Stimulated activated CD4-positive, alpha-beta T cell treated with anti-CD3 and anti-CD28 coated beads, Interleukin-12 subunit alpha, Interleukin-12 subunit beta, amount 100 ng/mL, for 4 hours (primary cell): ENCODE measurements at places on chromosomes 1 and 21.

- DNase-seq, result no peak
Measured at GRCh38 chr1:218573925-218574324, 228.8 kb downstream of the TGFB2 start.

DNA sequence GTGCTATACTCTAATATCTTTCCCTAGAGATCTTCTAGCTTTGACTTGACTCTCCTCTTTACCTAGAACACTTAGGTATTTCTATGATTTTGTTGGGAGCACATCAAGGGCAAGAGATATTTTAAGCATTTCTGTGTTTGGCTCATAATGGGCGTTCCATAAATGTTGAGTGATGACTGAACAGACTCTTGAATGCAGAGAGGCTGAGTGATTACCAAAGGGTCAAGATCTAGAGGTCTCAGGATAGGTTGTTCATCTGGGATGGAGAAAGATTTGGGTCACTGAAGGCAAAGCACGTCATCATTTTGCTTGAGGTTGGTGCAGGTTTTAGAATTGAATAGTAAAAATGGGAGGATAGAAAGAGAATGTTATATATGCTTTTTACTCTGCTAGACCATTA, 705.4 kb upstream of the B3GALT2 start:
- DNase-seq, result no peak

DNA sequence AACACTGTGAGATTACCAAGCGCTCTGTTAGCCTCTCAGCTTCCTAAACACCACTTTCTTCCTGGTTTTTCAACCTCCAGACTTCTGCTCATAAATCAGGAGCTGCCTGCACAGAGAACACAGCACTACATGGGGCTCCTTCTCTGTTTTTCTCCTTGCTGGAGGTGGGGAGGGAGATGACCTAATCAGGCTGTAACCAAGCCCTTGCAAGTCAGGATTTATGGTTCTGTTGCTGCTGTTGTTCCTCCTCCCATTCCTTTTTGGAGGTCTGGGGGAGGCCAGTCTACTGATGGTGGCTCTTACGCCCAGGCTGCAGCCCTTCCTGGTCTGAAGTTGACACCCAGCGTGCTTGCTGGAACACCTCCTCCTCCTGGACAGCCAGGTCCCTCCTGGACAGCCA, 80.9 kb upstream of the AJAP1 start:
- DNase-seq, result no peak

- no peak for DNase-seq
Measured at GRCh38 chr1:209871430-209871829, 43.7 kb downstream of the UTP25 start.

GRCh38 chr21:27681038-27681437, 714.1 kb upstream of the ADAMTS5 start:
- DNase-seq, result no peak

GRCh38 chr1:178124115-178124514, 30.2 kb downstream of the RASAL2 start:
- no peak for DNase-seq

DNA sequence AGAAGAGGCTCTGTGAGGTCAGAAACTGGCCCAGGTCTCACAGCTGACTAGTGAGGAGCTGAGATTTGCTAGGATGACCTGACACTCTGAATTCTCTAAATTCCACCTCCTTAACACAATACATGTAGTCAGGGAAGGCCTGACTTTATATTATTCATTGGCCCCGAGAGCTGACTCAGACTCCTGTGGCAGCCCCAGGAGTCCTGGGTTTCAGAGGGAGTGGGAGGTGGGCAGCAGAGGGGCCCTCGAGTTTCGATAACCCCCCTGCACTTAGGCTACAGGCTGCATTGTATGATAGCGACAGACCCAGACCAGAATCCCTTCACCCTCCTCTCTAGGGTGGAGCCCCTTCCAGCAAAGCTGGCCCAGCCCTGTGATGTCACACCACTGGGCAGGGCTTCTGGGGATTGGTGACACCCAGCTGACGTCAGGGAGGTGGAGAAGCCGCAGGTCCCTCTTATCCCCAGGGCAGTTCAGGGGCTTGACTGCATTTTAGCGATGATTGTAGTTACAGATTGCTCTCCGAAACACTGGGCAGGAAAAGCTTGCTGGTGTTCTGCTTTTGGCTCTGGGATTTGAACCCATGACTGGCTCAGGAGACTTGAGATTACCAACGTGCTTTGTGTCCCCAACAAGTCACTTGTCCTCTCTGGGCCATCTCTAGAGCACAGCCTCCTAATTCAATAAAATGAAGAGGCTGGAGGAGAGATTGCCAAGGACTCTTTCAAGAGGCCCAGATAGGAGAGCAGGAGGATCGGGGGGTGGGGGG, 17.0 kb upstream of the GPR37L1 start:
- no peak for DNase-seq

DNA sequence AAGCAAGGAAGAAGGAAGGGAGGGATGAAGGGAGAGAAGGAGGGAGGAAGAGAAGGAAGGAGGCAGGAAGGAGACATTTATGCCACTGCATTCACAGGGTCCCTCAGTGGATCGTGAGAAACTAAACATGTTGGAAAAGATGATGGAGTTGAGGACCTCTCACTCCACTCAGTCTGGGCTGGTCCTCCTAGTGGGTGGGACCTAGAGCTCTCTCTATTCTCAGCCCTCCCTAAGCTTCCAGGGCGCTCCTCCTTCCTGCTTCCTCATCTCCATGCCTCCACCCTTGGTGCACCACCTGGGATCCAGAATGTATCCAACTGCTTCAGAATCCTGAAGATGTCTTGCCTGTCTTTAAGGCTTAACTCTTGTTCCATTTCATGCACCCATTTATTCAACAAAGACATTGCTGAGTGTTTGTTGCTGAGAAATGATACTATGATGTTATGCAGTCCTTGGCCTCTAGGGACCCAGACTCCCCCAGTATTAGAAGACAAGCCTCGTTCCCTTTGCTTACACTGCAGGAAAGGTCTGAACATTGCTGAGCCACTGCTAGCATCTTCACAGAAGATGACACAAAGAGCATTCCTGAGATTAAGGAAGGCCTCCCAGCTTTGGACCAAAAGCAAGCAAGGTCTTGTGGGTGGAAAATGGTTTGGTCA, 88.5 kb downstream of the BEND5 start:
- DNase-seq, result no peak

- no peak for DNase-seq
Measured at GRCh38 chr1:222417264-222417663, 130.6 kb downstream of the HHIPL2 start.

DNA sequence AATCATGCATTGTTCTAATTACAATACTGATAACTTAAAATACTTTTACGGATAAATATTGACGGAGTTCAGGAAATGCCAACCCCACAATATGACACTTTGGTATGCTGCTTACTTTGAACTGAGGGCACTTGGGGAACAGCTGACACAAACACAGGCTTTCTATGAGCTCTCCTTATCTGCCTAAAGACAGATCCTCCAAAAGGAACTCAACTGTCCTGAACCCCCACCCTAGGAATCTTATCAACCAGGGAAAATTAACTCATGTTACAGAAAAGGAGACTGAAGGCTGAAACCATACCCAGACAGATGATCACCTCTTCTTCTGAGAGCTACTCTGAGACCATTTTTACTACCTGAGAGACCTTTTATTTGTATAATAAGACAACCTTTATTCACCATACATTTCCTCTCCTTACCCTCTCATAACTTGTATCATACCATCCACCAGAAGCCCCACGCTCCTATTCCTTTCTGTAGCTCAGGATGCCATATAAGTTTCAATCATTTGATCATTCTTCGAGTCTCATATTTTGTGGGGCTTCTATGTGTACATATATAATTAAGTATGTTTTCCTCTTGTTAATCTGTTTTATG, 239.5 kb downstream of the FAF1 start:
- DNase-seq, result no peak

DNA sequence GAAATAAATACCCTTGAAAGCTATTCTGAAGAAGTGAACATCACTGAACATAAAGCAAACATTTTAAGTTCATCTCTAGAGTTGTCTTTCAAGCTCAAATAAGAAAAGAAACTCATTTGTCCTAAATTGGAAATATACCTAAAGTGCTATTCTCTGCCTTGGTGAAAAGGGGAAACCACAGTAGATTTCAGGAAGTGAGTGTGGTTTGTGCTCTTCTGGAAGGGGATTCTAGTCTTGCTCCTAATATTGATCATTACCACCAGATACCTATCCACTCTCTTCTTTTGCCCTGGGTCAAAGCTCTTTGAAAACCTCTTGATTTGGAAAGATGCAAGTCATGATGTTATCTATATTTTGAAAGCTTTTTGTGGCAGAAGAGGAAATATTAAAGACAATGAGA, 798.1 kb downstream of the ADGRL2 start:
- no peak for DNase-seq

DNA sequence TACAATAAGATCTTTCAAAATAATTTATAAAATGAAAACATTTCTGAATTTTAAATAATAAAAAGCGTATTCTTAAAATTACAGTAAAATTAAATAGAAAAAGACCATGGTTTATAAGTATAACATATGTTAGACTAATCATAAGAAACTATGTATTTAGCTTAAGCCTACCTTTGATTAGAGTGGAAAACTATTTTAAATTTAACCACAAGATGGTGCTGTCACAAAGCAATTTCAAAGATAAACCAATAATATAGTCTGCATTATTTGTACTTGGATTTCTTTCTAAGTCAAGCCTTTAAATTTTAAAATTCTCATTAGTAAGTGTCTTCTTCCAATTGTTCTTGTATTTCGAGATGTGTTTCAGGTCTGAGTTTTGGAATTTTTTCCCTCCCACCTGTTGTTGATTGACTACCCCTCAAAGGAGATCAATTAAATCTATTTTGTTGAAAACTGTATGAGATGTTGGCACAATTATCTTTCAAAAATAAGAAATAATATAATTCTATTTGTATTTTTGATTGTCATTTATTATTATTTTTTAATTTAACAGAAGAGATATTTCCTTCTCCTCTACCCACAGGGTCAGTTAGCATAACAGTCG, 459.8 kb downstream of the KCNT2 start:
- DNase-seq, result no peak

GRCh38 chr21:16532840-16533239, 803.1 kb downstream of the USP25 start:
- DNase-seq, result no peak

GRCh38 chr1:167532375-167532774, 14.0 kb upstream of the CD247 start:
- no peak for DNase-seq

- no peak for DNase-seq
Measured at GRCh38 chr1:168135116-168135920, 1.4 kb downstream of the GPR161 start.

GRCh38 chr1:113652771-113653170, 106.5 kb downstream of the PHTF1 start:
- no peak for DNase-seq

DNA sequence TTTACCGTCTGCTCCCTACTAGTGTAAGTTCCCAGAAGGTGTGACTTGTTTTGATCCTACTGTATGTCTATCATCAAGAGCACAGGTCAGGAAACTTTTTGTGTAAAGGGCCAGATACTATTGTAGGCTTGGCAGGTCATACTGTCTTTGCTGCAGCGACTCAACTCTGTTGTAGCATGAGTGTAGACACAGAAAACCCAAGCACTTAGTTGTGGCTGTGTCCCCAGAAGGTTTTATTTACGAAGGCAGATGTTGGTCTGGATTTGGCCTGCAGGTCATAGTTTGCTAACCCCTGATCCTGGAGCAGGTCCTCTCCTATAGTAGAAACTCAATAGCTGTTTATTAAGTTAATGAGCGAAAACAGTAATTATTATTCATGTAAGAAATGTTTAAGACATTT, 365.9 kb upstream of the B3GALT2 start:
- DNase-seq, result no peak

DNA sequence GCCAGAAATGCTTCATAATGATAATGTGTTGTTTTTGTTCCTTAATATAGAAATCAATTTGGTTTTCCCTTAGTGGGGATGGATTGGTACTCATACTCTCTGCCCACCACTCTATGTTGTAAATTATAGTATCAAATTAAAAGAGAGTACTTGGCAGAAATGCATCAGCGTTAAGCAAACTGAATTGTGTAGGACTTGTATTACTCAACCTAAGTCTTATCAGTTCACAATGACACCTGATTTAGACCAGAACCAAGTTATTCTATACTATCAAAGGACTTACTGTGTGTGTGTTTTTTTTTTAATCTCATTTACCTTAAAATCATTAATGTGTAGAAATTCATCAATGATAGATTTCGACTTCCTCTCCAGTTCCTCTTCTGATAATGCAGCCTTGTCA, 62.0 kb upstream of the HP1BP3 start:
- no peak for DNase-seq

GRCh38 chr1:42777852-42778251, 6.9 kb upstream of the TMEM269 start:
- DNase-seq, result no peak

- no peak for DNase-seq
Measured at GRCh38 chr1:25039229-25039628, 109.2 kb upstream of the RUNX3 start.

- no peak for DNase-seq
Measured at GRCh38 chr1:36571106-36571505, 88.4 kb upstream of the CSF3R start.

- DNase-seq, result no peak
Measured at GRCh38 chr1:19488136-19488535, 2.8 kb upstream of the CAPZB start.

- DNase-seq, result no peak
Measured at GRCh38 chr1:217919683-217920388, 288.7 kb downstream of the SPATA17 start.

- DNase-seq, result peak; percentile 90
Measured at GRCh38 chr1:36306902-36307456, 811 bp downstream of the SH3D21 start.

GRCh38 chr1:60280256-60280655, 206.7 kb upstream of the C1orf87 start:
- no peak for DNase-seq

GRCh38 chr1:193486671-193487229, 300.3 kb upstream of the B3GALT2 start:
- no peak for DNase-seq

- no peak for DNase-seq
Measured at GRCh38 chr1:191839891-191840290, 318.4 kb upstream of the RGS18 start.

DNA sequence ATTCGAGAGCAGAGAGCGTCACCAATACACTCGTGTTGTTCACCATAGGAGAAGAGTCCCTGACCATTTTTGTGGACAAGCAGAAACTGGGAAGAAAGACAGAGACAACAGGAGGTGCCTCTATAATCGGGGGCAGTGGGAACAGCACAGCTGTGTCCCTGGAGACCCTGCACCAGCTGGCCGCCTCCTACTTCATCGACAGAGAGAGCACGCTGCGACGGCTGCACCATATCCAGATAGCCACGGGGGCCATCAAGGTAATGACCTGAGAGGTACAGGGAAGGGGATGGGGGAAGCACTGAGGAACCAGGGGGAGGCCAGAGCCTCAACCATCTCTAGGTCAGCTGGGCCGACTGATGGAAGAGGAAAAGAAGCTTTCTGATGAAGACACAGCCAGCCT, 86.4 kb downstream of the BRINP2 start:
- DNase-seq, result no peak
